GM13977 (cell line): ENCODE measurements at places on chromosomes 3 and 15.

DNA sequence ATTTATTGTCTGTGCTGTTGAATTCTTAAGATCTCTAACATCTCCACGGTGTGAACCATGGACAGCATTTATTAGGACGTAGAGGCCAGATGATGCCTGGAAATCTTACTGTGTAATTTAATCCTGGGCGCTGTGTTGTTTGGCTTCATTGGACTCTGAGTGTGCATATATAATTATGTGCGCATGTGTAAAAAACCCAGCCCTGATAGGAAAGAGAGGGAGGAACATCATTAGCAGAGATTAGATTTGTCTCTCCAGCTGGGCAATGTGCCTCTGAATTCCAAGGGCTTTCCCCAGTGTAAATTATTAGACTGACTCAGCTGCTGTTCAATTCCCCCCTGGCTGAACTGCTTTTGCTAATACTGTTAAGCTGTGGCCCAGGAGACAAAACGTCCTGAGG, 39.6 kb downstream of the MAP3K13 start:
- no peak for DNase-seq

DNA sequence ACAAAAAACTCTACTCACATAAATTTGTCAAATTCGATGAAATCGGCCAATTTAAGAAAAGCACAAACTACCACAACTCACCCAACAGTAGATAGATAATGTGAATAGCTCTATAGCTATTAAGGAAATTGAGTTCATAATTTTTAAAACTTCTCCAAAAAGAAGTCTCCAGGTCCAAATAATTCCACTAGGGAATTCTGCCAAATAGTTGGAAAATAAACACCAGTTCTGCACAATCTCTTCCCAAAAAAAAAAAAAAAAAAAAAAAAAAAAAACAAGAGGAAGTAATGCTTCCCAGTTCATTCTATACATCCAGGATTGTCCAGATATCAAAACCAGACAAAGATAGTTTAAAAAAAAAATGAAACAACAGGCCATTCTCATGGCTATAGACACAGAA, 164.2 kb downstream of the POLR2M start:
- DNase-seq = no peak

DNA sequence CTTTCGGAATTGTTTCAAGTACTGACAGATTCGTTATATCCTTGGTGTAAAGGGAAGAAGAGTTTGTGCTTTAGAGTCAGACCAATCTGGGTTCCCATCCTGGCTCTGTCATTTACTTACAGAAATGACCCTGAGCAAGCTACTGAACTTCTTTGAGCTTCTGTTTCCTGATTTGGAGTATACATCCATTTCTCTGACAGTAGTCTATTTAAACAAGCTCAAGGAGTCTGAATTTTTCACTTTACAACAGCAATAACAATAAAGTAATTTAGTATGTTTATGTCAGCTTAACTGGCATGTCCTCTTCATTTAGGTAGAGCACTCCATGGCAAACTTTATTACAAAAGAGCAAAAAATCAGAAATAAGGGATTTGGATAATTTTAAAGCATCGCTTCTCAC, 27.8 kb downstream of the FAM98B start:
- no peak for DNase-seq

- no peak for DNase-seq
These were observed 244.8 kb downstream of the LRRN1 start for GRCh38 chr3:4043867-4044575.

DNA sequence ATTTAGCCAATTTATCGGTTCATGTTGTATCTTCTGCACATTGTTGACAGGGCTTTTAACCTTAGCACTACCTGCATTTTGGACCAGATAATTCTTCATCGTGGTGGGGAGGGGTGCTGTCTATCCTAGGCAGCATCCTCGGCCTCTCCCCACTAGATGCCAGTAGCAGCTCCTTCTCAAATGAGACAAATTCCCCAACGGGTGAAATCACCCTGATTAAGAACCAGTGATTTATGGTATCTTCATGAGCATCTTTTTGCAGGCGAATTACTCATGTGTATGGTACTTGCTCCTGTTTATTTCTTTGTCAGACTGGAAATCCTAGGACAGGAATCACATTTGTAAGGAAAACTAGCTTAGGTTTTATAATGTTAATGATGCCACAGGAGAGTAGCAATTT, 68.0 kb downstream of the C3orf70 start:
- DNase-seq = no peak

DNA sequence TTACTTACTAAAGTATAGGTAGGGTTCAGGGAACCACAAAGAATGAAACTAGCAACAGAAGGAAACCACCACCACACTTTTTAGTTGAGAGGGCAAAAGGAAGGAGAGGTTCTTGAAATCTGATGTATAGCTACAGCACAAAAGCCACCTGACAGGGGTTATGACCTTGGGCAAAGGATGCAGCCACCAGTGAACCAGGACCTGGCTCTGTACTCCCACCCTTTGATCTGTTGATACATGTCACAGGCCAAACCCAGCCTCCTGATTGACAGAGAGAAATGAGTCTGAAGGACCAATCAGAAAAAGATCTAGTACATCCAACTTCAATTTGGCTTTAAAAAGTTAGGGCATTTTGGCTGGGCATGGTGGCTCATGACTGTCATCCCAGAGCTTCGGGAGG, 20.0 kb upstream of the BLM start:
- DNase-seq = no peak

DNA sequence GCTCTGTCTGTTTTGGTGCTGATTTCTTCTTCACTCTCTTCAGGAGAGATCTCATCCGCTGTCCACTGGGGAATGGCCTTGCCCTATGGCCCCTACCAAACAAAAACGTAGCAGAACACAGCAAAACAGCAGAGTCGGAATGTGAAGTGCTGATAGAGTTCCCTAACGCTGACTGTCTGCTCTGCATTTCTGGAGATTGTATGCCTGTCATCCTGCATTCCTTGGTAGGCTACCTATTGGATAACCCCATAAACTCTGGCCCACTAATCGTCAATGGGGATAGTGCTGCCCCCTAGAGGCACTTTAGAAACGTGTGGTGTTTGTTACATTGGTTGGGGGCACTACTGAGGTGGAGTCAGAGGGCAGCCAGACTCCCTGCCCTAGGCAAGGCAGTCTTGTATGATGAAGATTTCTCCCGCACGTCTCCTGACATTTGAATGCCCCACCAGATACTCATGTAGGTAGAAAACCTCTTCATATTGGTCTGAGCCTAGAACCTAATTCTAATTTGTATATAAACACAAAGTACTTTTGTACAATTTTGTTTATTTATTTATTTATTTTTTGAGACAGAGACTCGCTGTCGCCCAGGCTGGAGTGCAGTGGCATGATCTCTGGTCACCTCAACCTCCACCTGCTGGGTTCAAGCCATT, 15.6 kb upstream of the MAGEF1 start:
- peak; percentile 80 for DNase-seq

GRCh38 chr3:136464502-136464901, 214.4 kb downstream of the PCCB start:
- DNase-seq = no peak

GRCh38 chr15:40412095-40412759, 6.6 kb downstream of the IVD start:
- no peak for DNase-seq

DNA sequence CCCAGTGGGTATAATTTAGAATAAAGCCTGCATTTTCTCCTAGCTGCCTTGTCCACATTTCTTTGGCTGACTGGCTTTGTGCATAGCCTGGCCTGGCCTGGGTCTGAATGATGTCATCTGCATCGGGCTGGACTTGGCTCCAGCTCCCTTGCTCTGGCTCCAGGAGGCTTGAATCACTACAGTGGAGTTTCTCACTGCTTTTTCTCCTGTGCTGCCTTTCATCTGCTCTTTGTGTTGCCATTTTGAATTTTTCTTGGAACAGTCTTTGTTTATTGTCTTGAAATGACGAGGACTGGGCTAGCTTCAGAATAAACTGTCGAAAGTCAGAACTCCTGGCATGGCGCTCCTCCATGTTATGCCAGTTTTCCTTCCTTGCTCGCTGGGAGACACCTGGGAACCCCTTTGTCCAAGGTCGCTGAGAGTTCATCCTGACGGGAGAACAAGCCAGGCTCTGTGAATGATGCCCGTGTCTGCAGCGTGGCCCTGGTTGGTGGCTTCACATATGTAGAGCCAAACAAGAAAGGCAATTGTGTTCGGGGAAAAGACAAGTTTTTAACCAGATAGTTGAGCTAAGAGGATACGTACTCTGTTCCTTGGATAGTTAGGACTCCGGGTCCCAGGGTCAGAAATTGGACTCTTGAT, 258.9 kb downstream of the PDZRN3 start:
- DNase-seq = no peak

- DNase-seq = no peak
These were observed 44.5 kb upstream of the CCNL1 start for GRCh38 chr3:157204431-157204830.

GRCh38 chr3:157098121-157098822, 61.7 kb downstream of the CCNL1 start:
- DNase-seq = no peak

DNA sequence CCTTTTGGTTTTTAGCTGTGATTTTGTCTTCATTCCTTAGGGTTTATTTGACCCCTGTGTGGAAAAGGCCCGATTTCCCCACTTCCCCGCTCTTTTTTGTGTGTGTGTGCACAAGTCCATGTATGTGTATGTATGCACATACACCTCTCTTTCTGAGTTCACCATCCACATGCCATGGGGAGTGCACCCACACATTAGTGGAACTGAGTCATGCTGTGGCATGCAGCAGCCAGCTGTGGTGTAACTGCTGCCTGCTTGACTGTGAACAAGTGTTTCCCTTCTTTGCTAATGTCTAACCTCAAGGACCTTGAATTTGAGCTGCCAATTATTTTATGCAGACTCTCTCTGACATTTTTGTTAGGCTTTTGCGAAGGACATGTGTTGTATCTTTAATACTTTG, 434.9 kb upstream of the TPM1 start:
- DNase-seq = no peak

DNA sequence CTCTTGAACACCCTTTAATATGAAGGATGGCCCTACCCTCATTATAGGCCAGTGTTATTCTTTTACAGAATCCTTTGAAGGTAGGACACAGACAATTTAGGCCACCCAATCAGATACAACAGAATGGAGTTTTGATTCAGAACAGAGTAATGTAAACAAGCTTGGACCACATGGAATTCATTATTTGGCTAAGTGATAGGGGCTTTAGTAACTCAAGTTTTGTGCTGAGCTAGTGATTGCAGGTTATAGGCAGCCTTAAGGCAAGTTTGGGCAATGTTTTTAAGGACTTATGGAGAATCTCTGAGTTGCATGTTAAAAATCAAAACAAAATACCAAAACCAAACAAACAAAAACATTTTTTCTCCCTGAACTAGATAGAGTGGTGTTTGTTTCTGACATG, 312.1 kb upstream of the ROBO1 start:
- no peak for DNase-seq

DNA sequence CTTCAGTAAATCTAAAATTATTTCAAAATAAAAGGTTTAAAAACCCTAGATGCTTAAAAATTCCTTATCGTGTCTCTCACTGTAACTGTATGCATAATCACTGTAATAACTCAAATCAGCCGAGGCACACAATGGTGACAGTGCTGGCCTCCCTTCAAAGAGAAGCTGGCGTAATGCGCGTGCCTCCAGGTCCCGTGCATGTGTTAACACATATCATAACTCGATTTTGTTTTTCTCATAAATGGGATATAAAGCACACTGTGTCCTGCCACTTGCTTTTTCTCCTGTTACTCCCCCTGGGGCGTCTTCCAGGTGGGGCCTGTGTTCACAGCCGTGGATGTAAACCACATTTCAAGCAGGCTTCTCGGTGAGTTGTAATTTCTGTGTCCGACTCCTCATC, 56.0 kb downstream of the TPRA1 start:
- DNase-seq = no peak
